ENCODE measurements at places on chromosomes 5 and 9.
A peak's percentile ranks its signal among the peaks of the same experiment; 100 is the strongest.

DNA sequence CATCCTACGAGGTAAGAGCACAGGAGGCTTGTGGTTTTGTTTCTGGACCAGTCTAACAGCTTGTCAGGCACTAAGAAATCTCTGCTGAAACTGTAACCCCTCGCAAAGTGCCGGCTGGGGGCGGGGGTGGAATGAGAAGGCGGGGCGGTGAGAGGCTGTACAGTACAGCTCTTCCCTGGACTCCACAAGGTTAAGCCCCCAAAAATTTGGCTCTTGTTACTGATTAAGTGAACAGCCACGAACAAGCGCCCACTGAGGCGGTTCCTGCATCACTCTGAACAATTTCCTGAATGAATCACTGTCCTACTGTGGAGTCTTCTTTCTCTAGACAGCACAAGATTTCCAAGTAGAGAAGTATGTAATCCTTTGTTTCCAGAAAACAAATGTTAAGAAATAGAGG lies 6.8 kb downstream of the FBP2 start:
- peak; percentile 9 for DNase-seq

GRCh38 chr9:92064711-92065110 lies 50.5 kb downstream of the SPTLC1 start:
- DNase-seq, result no peak

DNA sequence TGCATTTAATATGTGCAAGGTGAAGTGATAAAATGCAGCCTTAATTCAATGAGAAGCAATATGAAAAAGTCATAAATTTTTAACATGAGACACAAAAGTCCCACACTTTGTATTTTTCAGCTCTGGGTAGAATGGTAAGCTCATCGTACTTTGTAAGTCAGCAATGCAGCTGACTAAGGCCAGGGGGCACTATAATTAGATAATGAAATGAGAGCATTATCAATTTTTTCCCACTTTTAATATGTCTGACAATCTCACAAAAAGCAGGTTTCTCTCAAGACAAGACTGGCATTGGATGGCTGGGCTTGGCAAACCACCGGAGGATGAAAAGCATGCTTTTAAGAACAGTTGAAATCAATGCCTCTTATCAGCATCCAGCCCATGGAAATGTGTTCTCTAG lies 162.8 kb downstream of the FAM174A start:
- DNase-seq, result no peak

DNA sequence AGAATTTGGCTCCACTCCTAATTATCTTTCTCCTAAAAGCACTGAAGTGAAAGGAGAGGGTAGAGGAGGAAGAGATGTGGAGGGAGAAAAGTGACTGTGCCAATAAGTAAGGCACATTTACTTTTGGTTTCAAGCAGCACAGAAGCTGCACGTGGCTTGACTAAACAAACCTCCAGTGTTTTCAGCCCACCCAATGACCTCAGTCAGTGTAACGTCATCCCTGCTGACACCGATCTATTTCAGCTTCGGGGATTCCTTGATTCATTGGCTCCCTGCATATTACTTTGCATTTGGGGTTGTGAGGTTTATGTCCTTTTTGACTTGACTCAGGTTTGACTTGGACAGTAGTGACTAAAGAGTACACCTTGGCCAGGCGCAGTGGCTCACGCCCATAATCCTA lies 35.6 kb upstream of the NIM1K start:
- peak; percentile 36 for DNase-seq

- no peak for DNase-seq
Measured at GRCh38 chr5:180644129-180644824, 5.1 kb downstream of the FLT4 start.

- DNase-seq, result no peak
Measured at GRCh38 chr9:89731262-89732182, 126.7 kb downstream of the GADD45G start.

GRCh38 chr5:150846654-150847333 lies 473 bp downstream of the IRGM start:
- DNase-seq, result peak; percentile 85

DNA sequence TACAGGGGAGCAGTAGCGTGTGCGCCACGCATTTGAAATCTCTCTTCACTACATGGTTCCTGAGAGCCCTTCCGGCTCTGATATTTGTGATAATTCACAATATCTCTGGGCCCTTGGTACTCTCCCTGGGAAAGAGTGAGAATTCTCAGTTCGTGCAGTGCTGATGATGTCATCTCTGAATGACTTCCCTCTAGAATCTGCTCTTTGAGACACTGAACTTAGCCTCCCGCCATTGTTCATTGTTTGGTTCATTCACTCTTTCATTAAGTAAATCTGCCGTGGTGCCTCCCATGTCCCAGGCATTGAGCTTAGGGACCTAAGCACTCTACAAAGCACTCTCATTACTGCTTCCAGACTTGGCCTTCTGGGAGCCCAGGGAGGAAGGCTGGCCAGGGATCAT lies 94.0 kb downstream of the PPARGC1B start:
- no peak for DNase-seq

DNA sequence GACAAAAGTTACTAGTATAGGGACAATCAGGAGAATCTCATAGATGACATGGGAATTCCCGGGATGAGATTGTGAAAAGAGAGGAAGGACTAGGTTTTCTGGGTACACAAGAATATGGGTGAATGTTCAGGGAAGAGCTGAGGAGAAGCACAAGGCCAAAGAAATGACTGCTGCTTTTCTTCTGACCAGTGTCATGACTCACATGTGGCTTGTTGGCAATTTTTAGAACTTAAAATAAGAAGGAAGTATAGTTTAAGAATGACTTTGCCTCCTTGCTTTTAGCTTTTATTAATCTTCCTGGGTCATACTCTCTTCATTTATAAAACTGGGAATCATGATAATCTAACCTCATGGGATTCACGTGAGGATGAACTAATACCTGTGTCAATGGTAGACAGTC lies 652.4 kb upstream of the MEF2C start:
- no peak for DNase-seq

DNA sequence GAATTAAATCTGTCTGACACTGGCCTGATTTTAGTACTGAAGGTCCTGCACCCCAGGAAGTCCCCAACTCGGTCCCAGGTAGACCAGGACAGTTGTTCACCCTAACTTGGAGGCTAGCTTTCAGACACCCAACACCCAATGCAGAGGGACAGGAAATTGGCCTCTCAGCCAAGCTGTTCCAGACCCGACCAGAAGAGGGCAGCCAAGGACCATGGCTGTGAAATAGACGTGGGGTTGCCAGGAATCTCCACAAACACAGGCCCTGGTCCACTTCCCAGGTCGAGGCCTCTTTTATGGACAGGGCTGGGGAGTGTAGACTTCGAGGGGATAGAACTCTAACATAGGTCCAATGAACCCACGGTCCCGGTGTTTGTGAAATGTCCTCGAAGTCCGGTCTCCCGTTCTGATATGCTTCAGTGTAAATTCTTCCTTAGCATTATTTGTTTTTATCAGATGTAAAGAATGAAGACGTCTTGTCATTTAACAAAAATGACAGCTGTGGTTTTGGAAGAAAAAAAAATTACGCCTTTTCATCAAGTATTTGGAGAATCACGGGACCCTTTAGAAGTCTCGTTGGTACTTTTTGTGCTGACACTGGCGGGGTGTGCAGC lies 260.3 kb upstream of the ADAMTS16 start:
- DNase-seq, result peak; percentile 66

- DNase-seq, result peak; percentile 5
Measured at GRCh38 chr5:37112383-37112991, 136.7 kb downstream of the CPLANE1 start.
